ENCODE measurements at places on chromosomes 2 and 18.

- DNase-seq, result no peak
These were observed 17.3 kb downstream of the DGKD start for GRCh38 chr2:233371641-233372040.

DNA sequence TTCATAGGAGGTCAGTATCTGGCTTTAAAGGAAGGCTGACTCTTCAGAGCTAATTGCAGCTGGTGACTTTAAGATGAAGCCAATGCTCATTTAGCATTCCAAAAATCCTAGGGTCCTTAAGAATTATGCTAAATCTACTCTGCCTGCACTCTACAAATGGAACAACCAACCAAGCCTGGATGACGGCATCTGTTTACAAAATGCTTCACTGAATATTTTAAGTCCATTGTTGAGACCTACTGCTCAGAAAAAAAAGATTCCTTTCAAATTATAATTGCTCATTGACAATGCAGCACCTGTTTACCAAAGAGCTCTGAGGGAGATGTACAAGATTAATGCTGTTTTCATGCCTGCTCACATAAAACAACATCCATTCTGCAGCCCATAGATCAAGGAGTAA is 31.4 kb downstream of the YWHAQ start:
- no peak for DNase-seq

GRCh38 chr2:3043726-3044125 is 333.9 kb downstream of the EIPR1 start:
- DNase-seq, result no peak

DNA sequence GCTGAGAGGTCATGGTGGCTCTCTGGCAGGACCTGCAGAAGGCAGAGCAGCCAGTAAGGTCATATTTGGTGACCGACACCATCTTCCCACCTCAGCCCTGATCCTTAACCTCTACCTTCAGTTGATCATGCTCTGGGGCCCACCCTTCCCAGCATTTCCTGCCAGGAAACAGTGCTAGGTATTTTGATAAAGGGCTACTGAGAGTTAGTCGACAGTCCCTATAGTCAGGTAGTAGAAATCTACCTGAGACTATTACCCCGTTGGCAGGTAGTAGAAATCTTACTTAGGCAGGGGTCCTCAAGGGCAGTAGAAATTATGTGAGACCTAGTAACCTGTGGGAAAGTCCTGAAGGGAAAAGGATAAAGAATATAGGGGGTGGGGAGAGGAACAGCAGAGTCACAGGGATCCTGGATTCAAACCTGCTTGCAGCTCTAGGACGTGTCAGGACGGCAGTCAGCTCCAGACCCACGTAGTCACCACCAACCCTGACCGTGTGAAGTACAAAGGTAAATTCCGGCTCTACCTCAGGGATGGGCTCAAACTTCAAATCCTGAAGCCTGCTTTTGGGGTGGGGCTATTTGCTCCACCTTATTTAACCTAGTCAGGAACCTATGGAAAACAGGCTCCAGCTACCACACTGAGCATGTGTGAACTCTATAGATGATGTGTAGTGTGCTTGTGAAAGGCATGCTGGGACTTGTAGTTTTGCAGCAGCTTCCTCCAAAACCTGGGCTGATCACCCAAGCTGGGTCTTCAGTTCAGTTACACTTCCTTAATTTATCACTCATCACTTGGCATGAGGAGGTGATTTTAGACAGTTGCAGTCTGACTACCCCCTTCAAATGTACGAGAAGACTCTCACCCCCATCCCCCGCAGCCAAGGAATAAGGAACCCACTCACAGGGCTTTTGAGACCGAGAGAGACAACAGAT is at the start of gene DQX1:
TSS of gene DQX1 (minus strand) at position 515 of the 932 bp plus-strand sequence. CDS start at position 13, 502 bp downstream.
- no peak for DNase-seq

DNA sequence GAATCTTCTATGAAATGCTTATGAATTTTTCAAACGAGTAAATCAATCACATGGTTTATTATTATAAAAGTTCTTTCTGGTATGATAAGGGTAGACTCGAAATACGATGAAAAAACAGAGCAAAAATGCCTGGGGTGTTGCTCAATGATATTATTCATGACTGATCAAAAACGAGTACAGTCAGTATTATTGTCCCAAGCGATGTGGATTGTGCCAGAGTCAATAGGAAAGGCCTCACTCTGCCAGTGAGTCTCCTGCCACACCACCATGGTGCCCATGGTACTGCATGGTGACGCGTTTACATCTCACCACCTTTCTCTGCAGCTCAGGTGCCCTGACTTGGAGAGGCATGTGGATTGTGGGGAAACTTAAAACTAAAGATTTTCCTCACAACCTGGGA is 58.5 kb downstream of the KCTD1 start:
- no peak for DNase-seq

DNA sequence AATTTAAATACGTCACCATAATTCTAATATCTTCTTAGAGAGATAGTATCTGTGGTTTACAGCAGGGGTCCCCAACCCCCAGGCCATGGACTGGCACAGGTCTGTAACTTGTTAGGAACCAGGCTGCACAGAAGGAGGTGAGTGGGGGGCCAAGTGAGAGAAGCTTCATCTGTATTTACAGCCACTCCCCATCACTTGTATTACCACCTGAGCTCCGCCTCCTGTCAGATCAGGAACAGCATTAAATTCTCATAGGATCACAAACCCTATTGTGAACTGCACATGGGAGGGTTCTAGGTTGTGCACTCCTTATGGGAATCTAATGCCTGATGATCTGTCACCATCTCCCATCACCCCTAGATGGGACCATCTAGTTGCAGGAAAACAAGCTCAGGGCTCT is 282.6 kb downstream of the ICOS start:
- DNase-seq, result no peak

GRCh38 chr2:24174851-24175277 is at the start of gene FAM228A:
Gene FAM228A (plus strand): TSS chr2:24175053. CDS start chr2:24175481, 428 bp downstream.
- no peak for DNase-seq

DNA sequence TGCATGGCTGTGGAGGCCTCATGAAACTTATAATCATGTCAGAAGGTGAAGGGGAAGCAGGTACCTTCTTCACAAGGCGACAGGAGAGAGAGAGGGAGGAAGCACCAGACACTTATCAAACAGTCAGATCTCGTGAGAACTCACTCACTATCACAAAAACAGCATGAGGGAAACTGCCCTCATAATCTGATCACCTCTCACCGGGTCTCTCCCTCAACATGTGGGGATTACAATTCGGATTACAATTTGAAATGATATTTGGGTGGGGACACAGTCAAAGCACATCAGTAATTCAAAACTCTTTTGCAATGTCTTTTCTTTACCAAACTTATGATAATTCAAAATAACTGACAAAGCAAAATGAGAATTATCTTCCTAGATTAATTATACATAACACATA is 8.5 kb upstream of the CCDC68 start:
- no peak for DNase-seq

- no peak for DNase-seq
These were observed 10.2 kb upstream of the THNSL2 start for GRCh38 chr2:88159955-88160415.

DNA sequence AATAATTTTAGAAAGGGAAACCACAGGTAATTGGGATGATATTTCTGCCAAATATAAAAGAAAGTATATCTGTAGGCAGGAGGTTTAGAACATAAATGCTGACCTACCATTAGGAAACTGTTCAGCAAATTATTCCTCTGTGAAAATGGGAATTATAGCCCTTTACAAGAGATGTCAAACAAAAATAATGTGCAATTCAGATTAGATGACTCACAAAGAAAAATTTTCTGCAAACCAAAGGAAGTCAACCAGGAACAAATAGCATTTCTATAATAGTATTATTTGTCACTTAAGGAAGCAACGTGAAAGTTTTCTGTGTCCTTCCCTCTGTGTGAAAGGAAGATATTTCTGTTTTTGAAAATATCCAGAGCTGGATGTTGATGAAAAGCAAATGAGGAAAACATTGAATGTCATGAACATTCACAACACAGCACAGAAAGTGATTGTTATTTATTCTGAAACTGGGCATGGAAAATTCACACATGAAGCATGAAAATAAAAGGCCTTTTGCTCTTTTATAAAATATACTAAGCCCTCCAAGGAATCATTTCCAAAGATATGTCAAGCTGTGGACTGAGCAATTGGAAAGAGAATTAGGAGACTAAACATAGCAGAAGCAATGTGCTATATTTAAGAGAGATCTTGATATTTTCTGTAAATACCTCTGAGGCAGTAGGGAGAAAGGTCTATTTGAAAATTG is 57.9 kb upstream of the SPHKAP start:
- no peak for DNase-seq

GRCh38 chr18:1982056-1982455 is 589.2 kb downstream of the METTL4 start:
- DNase-seq, result no peak

DNA sequence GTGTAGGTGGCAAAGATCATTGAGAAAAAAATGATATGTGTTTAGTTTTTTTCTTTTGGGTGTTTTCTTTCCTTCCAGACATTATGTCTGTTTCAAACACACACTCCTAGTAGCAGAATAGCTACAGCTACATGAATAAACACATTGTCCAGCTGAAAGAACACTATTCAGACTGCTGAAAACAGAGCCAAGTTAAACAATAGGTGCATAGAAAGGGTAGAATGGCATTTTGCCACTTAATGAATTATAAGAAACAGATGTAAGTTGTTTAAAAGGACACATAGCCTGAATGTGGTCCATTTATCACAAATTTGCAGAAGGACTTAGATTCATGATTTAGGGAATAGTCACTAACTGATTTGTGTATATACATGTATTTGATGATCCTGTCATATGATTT is 20.1 kb downstream of the CTLA4 start:
- DNase-seq, result no peak

GRCh38 chr18:39591649-39592048 is 2026.1 kb upstream of the CELF4 start:
- no peak for DNase-seq

- no peak for DNase-seq
These were observed 68.0 kb downstream of the RBMS1 start for GRCh38 chr2:160425434-160426151.

DNA sequence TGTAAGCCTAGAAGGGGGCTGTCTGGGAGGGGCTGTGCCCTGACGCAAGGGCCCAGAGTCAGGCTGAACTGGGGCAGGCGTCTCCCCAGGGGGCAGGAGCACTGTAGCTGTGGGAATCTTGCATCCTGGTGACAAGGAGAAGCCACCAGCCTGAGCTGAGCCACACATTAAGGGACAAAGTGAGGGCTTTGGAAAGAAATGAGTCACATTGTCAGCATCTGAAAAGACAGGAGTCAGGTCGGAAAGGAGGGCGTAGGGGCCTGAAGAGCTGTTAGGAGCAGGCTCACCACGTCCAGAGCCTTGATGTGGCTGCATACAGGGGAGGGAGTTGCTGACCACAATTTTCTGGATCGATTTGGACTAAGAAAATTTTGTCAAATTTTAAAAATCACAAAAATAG is 298.6 kb downstream of the CYP26B1 start:
- no peak for DNase-seq

DNA sequence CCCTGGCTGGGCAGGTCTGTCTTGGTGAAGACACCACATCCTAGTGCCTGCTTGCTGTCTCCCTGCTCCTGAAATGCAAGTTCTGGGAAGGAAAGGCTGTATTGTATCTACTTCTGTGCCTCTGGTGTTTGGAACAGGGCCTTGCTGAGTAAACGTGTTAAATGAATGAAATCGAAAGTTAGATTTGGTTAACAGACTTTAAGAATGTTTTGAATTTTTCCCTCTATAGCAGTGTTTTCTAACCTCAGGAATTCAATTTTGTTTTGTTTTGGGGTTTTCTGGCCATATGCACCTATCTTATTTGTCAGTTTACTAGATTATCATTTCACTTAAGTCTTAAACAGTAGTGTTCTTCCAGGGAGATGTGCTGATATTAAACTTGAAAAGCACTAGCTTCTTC is 20.7 kb downstream of the FARP2 start:
- no peak for DNase-seq

- no peak for DNase-seq
These were observed 30.5 kb downstream of the OLA1 start for GRCh38 chr2:174217869-174218268.

DNA sequence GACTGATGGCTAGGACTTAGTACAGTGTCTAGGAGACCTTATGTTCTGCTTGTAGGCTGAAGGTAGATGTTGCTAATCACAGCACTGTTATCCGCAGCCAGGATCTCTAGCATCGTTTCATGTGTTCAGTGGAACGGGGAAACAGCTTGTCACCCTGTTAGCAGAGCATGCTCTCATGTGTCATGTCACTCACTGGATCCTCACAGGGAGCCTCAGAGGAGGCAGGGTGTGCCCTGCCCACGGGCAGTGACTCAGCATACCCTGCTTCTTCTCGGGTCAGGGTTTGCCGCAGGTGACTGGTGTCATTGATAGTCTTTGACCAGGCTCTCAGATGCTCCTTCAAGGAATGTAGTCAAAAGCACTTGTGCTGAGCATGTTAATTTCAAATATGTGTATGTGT is 44.4 kb downstream of the RPIA start:
- DNase-seq, result no peak

DNA sequence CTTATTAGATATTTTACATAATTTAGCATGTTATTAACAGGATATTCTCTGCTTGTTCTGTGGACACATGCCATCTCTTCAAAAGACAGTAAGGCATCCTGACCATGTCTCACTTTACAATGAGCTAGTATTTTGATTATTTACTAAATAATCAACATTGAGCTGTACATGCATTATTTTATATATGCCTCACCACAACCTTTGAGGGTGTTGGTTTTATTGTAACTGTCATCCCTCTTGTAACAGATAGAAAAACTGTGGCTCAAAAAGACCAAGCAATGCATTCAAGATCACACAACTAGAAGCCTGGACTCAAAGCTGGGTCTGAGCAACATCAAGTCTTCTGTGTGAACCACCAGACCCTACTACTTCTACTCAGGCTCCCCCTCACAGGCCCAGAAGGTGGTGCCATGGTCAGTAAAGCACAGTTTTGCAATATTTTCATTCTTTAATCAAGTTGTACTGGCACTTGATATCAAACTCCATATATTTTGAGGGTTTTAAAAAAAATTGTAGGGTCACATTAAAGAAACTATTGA is 105.1 kb upstream of the ARL5A start:
- DNase-seq, result no peak

- no peak for DNase-seq
These were observed 240.7 kb downstream of the DCDC2C start for GRCh38 chr2:3944071-3944470.

DNA sequence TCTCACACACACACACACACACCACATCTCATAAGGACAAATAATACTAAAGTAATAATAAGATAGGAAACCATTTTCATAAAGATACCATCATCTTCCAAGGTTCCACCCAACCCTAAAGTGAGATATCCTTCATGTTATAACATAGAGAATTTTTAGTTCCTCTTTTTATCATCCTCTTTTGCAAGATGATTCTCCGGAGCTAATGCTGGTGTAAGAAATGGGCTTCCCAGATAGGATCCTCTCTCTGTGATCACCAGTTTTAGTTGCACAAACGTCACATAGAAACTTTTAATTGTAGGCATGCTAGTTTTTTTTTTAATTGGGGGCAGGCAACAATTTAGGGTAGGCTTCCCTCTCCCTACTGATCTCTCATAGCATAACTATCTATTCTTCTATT is 49.6 kb downstream of the ARHGAP25 start:
- DNase-seq, result no peak

- DNase-seq, result no peak
These were observed 21.6 kb upstream of the TMEM17 start for GRCh38 chr2:62527478-62528210.

- no peak for DNase-seq
These were observed 35.2 kb upstream of the NOSTRIN start for GRCh38 chr2:168767258-168767657.

All from stimulated activated CD8-positive, alpha-beta memory T cell treated with anti-CD3 and anti-CD28 coated beads, Interleukin-15, amount 100 ng/mL, for 24 hours (primary cell).